ENCODE measurements at places on chromosomes 5 and 9.

DNA sequence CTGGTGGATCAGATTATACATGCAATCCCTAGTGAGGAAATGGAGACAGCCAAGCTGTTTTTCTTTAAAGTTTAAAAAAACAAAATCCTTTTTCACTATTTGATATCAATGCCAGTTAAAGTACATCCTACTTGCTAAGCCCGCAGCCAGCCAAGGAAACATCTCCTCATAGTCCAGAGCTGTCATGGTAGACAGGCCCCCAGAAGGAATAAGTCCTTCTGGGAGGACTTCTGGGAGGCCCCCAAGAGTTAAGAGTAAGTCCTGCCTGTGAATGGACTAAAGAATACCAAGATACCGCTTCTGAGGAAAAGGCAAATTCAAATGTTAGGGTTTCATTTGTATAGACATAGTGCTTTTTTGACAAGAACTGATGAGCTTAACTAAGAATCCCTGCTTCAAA, 38.3 kb downstream of the MOCS2 start:
- no peak for DNase-seq

- peak; percentile 90 for DNase-seq
These were observed 3.2 kb upstream of the CCL27 start for GRCh38 chr9:34665381-34666250.

DNA sequence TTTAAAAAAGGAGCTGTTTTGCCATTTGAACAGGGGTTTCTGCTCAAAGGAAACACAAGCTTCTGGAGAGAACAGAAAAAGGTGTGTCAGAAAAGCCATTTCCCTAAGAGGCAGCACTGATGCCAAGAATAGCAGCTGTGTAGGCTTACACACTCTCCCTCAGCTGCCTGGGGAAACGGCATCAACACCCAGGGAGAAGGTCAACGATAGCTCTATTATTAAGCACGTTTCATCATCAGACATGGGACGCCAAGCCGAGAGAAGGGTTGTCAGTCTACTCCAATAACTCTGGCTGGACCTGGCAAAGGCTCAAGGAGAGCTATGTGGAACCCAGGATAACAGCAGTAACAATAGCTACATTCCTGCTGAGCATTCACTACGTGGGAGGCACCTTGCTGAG, 314.2 kb downstream of the CDK5RAP2 start:
- no peak for DNase-seq

DNA sequence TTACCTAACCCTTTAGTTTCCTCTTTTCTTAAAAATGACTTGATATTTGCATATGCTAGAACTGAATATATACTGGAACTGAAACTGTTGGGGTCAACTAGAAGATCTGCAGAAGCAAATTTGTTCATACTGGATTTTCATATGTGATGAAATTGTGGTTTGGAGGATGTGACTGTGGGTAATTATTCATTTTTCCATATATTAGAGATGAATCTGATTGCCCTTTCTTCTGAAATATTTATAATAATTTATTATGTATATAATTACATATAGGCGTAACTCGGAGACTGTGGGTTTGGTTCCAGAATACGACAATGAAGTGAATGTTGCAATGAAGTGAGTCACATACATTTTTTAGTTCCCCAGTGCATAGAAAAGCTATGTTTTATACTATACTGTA, 149.1 kb downstream of the ATP10B start:
- DNase-seq, result no peak

DNA sequence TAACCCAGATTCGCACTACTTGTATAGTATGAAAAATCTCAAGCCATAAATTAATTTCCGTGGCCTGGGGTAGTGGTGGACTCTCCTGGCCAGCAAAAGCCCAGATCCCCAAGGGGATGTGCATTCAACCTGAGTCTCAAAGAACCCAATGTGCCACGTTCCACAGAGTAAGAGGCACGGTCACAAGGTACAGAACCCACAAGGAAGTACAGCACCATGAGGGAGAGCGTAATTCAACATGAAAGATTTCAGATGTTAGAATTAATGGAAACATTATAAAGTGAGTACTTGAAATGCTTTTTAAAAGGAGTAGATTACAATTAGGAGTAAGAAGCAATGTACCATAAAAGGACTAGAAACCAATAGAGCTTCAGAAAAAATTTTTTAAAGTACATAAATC, 23.4 kb downstream of the SRD5A1 start:
- no peak for DNase-seq

DNA sequence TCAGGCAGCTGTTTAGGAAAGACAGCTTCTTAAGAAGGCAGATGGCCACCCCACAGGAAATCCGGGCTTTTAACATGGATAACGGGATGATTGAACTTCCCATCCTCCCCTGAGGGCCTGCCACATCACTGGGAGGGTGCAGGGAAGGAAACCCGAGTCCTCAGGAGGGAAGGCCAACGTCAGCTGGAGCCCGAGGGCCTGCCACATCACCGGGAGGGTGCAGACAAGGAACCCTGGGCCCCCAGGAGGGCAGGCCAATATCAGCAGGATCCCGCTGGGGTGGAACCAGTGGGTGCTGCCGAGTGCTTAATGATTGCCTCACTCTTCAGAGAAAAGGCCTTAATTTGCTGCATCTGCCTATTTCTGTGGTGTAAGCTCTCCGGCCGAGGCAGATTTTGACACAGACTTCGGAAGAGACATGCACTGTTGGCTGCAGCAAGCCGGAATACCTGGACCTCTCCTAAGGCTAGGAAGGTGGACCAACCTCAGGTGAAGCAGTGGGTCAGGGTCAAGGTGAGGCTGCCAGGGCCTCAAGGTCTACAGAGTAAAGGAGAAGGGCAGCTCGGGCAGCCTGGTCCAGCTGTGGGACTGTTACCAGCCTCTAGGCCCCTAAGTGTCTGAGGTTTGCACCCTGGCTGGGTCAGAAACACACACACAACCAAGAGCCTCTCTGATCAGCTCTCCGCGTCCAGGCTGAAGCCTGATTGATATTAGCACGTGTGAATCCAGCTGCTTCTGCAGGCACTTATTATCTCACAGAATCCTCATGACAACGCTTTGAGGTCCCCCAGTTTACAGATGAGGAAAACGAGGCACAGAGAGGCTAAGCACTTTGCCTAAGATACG, 14.8 kb upstream of the COL5A1 start:
- DNase-seq, result no peak

DNA sequence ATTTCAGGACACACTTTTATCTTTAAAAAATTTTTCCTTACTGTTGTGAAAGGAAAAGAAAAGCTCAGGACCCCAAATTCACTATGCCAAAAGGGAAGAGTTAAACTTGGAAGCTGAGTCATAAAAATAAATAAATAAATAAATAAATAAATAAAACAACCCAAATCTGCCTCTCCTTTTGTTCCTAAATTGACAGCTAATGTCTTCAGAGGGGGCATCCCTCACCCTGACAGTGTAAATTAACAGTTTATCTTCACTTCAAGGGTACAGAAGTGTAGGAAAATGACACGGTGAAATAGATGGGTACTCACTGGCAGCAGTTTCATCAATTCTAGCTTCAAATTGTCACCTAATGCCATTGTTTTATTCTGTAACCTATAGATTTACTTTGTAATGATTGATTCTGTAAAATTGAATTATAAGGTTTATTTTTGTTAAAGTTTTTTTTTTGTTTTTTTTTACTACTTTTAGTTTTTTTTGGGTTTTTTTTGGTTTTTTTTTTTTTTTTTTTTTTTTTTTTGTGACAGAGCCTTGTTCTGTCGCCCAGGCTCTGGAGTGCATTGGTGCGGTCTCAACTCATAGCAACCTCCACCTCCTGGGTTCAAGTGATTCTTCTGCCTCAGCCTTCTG, 18.5 kb upstream of the ANXA1 start:
- DNase-seq, result no peak

GRCh38 chr5:58452566-58453258, 7.2 kb downstream of the PLK2 start:
- DNase-seq, result no peak

DNA sequence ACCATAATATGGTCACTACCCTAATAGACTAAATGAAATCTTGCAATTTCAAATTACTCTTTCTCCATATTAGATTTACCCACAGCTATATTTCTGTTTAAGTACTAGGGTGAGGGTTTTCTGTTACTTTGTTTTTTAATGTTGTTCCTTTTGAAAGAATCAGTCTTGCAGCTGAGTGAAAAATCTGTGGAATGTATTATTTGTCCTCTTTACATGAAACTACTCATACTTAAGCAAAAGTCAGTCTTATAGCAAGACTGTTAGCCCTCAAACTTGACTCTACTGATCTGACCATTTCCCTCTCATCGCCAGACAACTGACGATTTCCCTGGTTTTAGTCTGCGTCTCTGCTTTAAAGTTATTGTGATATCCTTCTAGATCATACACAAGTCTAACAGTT, 84.0 kb downstream of the PIK3R1 start:
- no peak for DNase-seq

DNA sequence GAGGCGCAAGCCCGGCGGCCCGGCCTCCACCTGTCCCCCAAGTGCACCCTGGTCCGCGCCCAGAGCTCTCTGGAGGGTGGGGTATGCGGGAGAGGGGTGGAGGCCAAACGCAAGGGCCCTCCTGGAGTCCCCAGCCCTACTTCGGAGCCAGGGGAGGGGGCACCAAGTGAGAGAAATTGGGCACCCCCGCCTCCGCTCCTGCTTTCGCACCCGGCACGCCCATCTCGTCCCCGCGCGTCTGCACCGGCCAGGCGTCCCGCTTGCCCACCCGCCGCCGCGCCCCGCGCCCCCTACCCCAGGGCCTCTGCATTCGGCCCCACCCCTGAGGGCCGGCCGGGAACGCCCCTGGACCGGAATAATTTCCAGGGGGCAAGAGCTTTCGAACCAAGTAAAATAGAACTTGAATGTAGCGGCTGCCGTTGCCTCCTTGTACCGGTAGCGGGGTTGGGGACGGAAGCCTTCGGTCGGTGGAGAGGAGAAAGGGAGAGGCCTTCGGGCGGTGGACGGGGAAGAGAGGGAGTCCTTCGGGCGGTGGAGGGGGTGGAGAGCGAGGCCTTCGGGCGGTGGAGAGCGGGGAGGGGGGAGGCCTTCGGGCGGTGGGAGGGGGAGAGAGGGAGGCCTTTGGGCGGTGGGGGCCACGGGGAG, 694 bp upstream of the PHPT1 start:
- peak; percentile 79 for DNase-seq

DNA sequence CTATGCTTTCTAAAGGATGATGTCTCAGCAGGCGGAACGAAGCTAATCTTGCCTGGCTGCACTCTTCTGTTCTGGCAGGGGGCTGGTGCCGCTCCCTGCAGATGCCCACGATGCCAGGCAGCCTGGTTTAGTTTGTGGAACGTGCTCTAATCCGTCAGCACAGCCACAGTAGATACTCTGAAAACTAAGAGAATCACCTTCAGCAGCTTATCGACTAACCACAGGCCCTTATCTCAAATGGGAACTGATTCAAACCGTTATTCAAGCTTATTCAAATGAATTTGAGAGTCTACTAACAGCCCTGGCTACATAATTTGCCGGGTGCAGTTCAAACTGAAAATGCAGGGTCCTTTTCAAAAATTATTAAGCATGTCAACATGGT, 246.6 kb upstream of the ANKRD55 start:
- no peak for DNase-seq

DNA sequence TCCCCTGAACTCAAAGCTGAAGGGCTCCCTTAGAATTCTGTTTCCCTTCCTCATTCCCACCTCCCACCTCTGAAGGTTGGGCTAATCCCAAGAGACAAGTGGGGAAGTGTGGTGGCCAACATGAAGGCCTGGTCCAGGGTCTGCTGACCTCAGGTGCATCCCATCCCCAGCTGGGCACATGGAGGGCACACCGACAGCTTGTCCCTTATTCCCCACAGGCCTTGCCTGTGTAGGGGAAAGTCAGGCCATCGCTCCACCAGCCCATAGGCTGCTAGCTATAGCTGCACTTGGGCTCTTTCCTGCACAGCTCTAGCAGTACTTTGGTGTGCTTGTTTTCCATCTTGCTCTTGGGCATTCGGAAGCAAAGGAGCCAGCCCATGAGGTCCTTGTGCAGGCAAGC, 247.7 kb downstream of the CDH12 start:
- DNase-seq, result no peak

DNA sequence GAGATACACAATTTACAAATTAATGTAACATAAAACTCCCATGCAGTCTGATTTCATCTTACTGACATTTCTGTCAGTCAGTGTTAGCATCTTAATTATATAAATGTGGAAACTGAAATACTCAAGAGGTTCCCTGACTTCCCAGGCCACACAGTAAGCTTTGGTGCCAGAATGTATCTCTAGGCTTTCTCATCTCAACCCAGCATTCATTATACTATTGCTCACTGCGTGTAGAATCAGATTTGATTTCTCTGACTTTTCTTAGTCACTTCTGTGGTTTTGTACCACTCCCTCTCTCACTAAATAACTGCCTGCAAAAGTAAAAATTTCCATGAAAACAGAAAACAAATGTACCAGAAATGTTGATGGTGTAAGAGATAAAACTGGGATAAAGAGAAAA, 31.7 kb upstream of the CDKN2B start:
- no peak for DNase-seq

DNA sequence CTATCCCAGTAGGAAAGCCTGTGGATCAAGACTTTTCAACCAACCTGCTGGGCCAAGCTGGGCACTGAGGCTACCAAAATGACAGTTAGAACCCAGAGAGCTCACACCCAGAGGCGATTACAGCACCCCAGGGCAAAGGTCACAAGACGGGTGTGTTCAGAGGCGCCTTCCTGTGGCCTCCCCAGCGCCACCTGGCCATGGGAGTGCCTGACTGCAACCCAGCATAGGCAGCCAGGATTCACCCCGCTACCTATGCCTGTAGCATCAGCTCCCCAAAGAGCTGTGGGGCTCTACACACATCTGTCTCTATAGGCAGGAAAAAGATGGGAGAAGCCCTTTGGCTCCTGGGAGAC, 33.5 kb downstream of the PDGFRB start:
- no peak for DNase-seq

DNA sequence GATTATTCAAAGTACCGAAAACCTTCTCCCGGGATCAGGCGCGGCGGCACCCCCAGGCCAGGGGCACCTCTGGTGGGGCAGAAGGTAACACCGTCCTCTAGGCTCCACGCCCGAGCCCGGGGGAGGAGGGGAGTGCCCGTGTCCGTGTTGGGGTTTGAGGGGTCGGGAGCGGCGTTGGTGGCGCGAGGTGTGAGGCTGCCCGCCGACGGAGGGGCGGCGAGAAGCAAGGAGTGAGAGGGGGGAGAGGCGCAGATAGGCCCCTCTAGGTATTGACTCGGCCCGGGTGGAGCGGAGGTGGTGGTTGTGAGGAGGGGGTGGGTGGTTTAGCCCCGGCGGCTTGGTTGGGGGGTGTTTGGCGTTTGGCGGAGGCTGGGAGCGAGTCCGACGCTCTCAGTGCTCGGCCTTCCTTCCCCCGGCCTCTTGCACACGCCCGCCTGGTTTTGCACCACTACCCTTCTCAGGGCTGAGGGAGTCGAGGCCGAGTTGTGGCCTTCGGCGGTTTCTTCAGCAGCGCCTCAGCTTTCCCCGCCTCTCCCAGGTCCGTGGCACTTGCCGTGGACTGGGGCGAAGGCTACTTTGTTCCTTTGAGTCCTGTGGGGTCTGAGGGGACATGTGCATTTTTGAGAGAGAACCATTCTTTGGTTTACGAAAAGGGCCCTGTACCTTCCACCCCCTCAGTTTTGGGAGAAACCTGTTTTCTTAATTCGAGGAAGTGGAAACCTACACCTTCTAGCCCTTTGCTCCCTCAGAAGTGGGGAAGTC, 450 bp downstream of the GPBP1 start:
- DNase-seq, result peak; percentile 70

Measured in activated CD8-positive, alpha-beta memory T cell treated with anti-CD3 and anti-CD28 coated beads for 24 hours (primary cell).